ENCODE measurements at places on chromosomes 7 and 10.

GRCh38 chr7:24781106-24781505 lies 23.8 kb upstream of the GSDME start:
- DNase-seq = no peak

GRCh38 chr7:120927454-120928103 lies 23.0 kb upstream of the ING3 start:
- no peak for DNase-seq

GRCh38 chr7:98174334-98175259 lies 36.6 kb upstream of the BHLHA15 start:
- DNase-seq = no peak

DNA sequence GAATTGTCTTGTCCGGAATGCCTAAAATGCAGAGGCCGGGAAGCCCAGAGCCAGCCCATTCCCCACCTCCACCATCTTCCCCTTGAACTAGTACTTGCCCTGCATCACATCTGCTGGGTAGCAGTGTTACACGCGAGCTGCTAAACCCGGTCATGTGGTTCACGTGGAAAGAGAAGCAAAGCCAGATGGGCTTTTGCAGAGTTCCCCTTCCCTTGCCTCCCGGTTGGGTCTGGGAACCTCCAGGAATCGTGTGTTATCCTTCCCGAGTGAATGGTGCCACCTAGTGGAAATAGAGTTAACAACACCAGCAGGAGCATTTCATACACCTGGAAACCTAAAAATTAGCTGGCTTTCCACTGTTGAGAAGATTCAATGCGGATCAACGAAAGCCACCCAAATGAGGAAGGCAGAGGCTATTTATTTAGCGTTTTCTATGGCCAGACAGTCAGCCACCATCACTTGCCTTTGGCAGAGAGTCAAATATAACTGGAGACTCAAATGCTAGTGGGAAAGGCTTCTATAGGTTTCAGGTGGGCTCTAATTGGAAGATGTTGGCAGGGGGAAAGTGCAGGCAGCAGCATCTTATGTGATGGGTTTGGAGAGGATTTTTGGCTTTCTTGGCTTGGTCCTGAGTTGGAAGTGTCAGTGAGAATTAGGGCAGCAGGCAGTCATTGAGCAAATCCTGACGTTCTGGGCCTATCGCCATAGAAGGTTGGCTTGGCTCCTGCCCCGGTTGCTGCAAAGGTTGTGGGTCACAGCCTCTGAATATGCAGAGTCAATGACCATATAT lies 12.9 kb upstream of the DENND2A start:
- peak; percentile 73 for DNase-seq

GRCh38 chr10:62690703-62691102 lies 113.8 kb upstream of the ADO start:
- no peak for DNase-seq

- no peak for DNase-seq
Observed at GRCh38 chr10:33241351-33241750, 93.1 kb downstream of the NRP1 start.

DNA sequence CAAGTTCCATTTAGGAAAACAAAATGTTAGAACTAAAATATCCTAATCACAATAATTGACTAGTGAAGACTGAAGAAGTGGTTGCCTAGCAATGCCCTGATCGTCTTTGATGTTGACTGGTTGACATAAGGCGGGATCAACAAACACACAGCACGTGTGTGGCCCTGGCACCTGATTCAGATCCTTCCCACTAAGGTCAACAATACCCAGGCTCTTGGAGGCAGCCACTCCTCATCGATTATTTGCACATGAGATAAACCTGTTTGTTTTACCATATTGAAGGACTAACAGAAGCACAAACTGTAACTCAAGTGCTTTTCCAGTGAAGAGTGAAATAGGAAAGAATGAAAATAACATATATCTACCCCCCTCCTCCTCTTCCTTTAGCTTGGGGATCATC lies 15.6 kb downstream of the FANK1 start:
- no peak for DNase-seq

DNA sequence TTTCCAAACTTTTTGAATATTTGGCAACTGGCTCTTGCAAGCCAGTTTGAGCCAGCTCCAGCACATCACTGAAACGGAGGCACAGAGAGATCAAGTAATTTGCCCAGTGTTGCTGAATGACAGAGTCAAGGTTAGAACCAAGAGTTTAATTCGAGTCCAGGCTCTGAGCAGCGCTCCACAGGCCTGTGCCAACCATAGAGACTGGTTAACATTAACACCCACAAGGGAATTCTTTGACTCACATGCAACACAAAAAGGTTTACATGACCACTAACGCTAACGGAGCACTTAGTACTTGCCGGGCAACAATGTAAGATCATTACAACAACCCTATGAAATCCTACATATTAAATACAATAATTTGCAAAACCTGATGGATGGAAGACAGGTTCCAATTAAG lies 1.5 kb downstream of the RGS10 start:
- peak; percentile 72 for DNase-seq

Data from foreskin fibroblast (primary cell).